ENCODE measurements at places on chromosomes 2 and 18. TPM values are rescaled to one million over a fixed set of nuclear protein-coding genes. Genes with fewer than 3 reads are reported as not detected.

GRCh38 chr2:133053541-133053940, 383.5 kb upstream of the LYPD1 start:
- no peaks in the 10 kb centered on the region for H3K36me3 ChIP-seq
- no peak for DNase-seq
- H3K27me3 ChIP-seq, result no peaks in the 10 kb centered on the region
- no peaks in the 10 kb centered on the region for H3K4me1 ChIP-seq

The MOGAT1 gene
- total RNA-seq, result not detected

DNA sequence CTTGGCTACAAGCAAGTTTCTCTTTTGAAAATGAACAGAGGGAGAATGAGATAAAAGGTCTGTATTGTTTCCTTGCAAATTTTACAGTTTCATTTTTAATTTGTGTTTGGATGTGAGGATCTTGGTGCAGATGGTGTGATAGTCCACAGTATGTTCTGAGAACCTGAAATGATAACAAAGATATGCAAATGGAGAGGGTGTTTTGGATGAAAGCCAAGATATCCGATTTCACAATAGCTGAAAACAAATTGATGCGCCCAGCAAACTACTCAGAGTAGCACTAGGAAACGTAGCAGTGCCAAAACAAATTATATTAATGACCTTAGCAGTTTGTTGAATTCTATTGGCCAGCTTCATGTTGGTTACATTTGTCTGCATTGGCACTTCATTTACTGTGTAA, 683.5 kb downstream of the TMEM182 start:
- no peak overlapping the region for H3K4me3 ChIP-seq
- DNase-seq, result no peak
- H3K4me1 ChIP-seq, result no peaks in the 10 kb centered on the region
- no peaks in the 10 kb centered on the region for H3K36me3 ChIP-seq
- no peak overlapping the region for H3K27ac ChIP-seq
- H3K27me3 ChIP-seq, result no peaks in the 10 kb centered on the region

DNA sequence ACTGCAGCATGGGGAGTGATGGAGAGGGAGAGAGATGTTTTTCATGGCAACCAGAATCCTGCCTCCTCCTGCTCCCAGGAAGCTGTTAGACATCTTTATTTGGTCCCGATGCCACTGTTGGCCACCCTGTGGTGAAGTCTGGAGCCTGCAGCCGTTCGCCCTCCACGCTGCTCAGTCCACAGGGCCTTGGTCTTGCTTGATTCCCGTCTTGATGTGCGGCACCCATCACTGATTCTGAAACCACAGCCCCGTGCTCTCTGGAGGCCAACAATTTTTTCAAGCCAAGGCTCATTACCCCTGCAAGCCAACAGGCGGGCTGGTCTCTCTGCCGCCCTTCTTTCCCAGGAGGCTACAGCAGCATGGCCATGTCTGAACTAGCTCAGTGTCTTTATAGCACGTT, 24.5 kb downstream of the SIGLEC15 start:
- H3K36me3 ChIP-seq, result peaks cover 39% of the 10 kb centered on the region
- H3K4me3 ChIP-seq, result no peak overlapping the region
- H3K4me1 ChIP-seq, result no peaks in the 10 kb centered on the region
- DNase-seq, result no peak
- no peaks in the 10 kb centered on the region for H3K27me3 ChIP-seq
- H3K27ac ChIP-seq, result no peak overlapping the region

- no peak overlapping the region for H3K27ac ChIP-seq
- H3K4me1 ChIP-seq, result peaks cover 20% of the 10 kb centered on the region
- no peaks in the 10 kb centered on the region for H3K36me3 ChIP-seq
- no peak for DNase-seq
- no peak overlapping the region for H3K4me3 ChIP-seq
These were observed 51.9 kb upstream of the ZBTB7C start for GRCh38 chr18:48460929-48461583.

DNA sequence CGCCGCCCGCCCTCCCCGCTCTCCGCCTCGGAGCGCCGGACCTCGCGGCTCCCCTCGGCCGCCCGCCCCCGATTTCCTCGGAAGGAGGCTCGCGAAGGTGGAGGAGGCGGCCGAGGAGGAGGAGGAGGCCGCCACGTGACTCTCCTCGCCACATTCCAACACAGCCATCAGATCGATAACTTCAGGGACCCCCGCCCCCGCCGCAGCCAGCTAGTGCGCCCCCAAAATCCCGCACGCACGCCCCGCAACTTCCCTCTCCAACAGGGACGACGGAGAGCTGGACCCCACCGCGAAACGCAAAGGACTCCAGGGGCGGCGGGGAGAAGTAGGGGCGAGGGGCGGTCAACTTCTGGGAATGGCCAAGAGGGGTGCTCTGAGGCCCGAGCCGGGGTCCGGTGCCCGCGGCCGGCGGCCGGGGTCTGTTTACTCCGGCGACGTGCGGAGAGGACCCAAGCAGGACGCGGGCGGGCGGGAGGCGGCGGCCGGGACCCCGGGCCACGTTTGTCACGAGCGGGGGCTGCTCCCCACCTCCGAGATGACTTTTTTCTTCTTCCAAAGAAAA, 2.0 kb downstream of the ZNF521 start:
- H3K4me1 ChIP-seq, result peaks cover 18% of the 10 kb centered on the region
- no peaks in the 10 kb centered on the region for H3K36me3 ChIP-seq
- peaks cover 42% of the 10 kb centered on the region for H3K27me3 ChIP-seq
- no peak for DNase-seq
- no peak overlapping the region for H3K4me3 ChIP-seq

The CYRIA gene
- total RNA-seq, result 0.32 TPM

GRCh38 chr2:33130544-33130943, 183.8 kb downstream of the LTBP1 start:
- no peak for DNase-seq
- H3K36me3 ChIP-seq, result no peaks in the 10 kb centered on the region
- no peaks in the 10 kb centered on the region for H3K27me3 ChIP-seq
- no peaks in the 10 kb centered on the region for H3K4me1 ChIP-seq
- no peak overlapping the region for H3K4me3 ChIP-seq

DNA sequence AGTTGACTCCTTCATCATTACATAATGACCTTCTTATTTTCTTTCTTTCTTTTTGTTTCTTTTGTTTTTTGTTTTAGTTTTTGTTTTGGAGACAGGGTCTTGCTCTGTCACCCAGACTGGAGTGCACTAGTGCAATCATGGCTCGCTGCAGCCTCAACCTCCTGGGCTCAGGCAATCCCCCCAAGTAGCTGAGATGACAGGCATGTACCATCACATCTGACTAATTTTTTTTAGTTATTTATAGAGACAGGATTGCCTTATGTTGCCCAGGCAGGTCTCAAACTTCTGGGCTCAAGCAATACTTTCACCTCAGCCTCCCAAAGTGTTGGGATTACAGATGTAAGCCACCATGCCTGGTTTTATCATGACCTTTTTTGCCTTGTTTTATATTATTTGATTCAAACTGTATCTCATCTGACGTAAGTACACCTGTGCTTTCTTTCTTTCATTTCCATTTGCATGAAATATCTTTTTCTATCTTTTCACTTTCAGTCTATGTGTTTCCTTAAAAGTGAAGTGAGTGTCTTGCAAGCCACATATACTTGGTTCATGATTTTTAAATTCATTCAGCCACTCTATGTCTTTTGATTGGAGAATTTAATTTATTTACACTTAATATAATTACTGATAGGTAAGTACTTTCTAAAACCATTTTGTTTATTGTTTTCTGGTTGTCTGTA, 39.1 kb downstream of the SP100 start:
- H3K4me3 ChIP-seq, result no peak overlapping the region
- peaks cover 47% of the 10 kb centered on the region for H3K4me1 ChIP-seq
- H3K27me3 ChIP-seq, result no peaks in the 10 kb centered on the region
- DNase-seq, result no peak
- peaks cover 44% of the 10 kb centered on the region for H3K36me3 ChIP-seq

GRCh38 chr18:46917803-46918600, 600 bp downstream of the KATNAL2 start:
- peaks cover 27% of the 10 kb centered on the region for H3K4me1 ChIP-seq
- H3K27ac ChIP-seq, result peak overlapping the region; percentile 40
- H3K36me3 ChIP-seq, result no peaks in the 10 kb centered on the region
- peak overlapping the region; percentile 66 for H3K4me3 ChIP-seq
- DNase-seq, result no peak

The HOXD3 gene
- not detected for total RNA-seq

DNA sequence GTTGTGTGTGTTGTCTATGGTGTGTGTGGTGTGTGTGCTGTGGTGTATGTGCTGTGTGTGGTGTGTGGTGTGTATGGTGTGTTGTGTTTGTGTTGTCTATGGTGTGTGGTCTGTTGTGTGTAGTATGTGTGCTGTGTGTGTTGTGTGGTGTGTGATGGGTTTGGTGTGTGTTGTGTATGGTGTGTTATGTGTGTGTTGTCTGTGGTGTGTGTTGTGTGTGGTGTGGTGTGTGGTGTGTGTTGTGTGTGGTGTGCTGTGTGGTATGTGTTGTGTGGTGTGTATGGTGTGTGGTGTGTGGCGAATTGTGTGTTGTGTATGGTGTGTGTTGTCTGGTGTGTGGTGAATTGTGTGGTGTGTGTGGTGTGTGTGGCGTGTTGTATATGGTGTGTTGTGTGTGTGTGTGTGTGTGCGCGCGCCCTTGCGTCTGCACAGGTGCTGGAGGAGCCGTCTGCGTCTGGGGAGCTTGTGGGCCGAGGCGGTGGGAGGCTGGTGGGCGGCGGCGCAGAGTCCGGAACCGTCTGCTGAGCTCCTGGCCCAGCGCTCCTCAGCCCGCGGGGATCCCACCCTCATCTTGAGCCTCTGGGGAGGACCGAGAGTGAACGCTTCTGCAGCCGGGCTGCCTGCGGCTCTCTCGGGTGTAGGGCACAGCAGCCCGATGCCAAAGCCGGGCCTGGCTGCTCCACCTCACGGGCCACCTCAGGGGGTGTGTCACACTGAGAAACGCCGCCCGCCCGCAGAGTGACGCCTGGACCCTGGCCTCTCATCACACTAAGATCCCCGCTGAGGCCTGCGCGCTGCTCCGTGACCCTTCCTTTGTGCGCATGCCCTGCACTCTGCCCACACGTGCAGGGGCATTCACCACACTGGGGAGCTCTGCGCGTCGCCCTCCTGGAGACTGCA, 8.8 kb upstream of the ADI1 start:
- H3K27me3 ChIP-seq, result no peaks in the 10 kb centered on the region
- no peaks in the 10 kb centered on the region for H3K36me3 ChIP-seq
- no peaks in the 10 kb centered on the region for H3K4me1 ChIP-seq
- no peak overlapping the region for H3K4me3 ChIP-seq
- H3K27ac ChIP-seq, result no peak overlapping the region
- no peak for DNase-seq

The SCYGR8 gene
- total RNA-seq, result not detected

The NHEJ1 gene
- total RNA-seq, result 15.5 TPM

The ZNF892 gene
- 5.9 TPM for total RNA-seq

DNA sequence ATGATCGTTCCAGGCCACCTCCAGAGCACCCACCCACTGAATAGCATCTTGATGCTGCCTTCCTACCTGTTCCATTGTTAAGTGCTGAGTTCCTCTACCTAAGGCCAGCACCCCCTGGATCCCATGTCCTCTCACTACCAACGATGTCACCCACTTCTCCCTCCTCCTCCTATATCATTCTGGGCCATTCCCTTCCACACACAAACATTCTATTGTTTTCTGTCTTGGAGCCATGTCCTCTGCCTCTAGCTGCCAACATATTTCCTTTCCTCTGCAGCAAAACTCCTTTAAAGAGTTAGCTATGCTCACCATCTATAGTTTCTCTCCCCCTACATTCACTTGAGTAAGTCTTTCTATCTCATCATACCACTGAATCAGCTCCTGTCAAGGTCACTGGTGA, 64.0 kb upstream of the ACKR3 start:
- H3K4me3 ChIP-seq, result no peak overlapping the region
- H3K36me3 ChIP-seq, result no peaks in the 10 kb centered on the region
- DNase-seq, result no peak

DNA sequence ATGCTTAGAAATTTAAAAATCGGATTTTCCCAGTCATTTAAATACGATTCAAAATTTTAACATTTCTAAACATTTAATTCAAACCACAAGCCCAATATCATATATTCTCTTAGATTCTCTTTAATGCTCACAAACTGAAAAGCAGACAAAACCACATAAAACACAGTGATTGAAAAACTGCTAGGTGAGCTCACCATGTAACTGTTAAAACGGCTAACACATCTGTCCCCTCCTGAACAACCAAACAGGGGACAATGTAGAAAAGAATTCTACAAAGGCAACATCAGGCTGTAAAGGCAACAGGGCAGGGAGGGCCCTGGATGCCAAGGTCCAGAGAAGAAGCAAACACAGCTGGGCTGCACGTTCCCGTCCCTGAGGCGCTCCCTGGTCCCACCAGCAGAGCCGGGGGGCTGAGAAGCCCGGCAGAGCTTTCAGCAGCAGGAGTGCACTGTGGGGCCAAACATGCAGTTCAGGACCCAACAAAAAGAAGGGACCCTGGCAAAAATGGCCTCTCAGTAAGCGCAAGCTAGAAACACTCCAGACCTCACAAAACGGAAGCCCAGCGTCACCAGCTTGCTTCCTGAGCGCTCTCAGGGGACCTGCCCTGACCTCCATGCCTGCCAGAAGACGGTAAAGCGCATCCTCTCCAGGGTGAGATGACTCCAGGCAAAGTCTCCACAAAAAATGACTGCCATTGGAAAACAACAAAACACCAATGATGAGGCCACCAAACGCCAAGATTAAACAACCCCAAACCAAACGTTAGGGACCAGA, 40.5 kb downstream of the NDUFA10 start:
- peaks cover 51% of the 10 kb centered on the region for H3K36me3 ChIP-seq
- H3K27me3 ChIP-seq, result no peaks in the 10 kb centered on the region
- no peak for DNase-seq
- H3K4me3 ChIP-seq, result no peak overlapping the region
- no peaks in the 10 kb centered on the region for H3K4me1 ChIP-seq

The IL1RL1 gene
- 0.26 TPM for total RNA-seq

DNA sequence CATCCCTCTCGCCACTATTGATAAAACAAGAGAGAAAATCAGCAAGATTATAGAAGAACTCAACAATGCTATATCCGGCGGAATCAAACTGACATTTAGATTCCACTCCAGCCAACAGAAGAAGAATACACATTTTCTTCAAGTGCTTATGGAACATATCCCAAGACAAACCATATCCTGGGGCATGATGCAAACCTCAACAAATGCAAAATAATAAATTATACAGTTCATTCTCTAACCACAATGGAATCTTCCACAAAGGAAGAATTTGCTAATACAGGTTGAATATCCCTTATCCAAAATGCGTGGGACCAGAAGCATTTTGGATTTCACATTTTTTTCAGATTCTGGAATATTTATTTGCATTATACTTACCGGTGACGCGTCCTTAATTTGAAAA, 51.4 kb upstream of the YPEL5 start:
- H3K4me1 ChIP-seq, result no peaks in the 10 kb centered on the region
- H3K27me3 ChIP-seq, result peaks cover 6% of the 10 kb centered on the region
- no peak for DNase-seq
- no peaks in the 10 kb centered on the region for H3K36me3 ChIP-seq
- H3K4me3 ChIP-seq, result no peak overlapping the region

DNA sequence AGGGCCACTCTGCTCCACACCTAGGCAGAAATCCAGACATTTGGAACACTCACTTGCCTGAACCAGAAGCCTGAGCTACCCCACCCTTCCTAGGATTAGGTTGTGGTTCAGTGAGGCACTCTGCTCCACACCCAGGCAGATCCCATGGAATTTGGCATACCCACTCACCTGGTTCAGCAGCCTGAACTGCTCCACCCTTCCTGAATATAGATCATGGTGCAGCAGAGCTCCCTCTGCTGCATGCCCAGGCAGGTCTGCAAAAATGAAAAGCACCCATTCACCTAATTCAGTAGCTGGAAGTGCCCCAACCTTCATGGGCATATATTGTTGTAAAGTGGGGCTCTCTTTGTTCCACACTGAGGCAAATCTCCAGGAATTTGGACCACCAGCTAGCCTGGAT, 185.1 kb upstream of the CNTNAP5 start:
- H3K36me3 ChIP-seq, result no peaks in the 10 kb centered on the region
- no peak overlapping the region for H3K4me3 ChIP-seq
- no peak for DNase-seq
- no peaks in the 10 kb centered on the region for H3K4me1 ChIP-seq
- no peaks in the 10 kb centered on the region for H3K27me3 ChIP-seq
